ENCODE measurements at places on chromosomes 3 and 15.

- DNase-seq: no peak
Measured at GRCh38 chr15:73001840-73002239, 50.4 kb upstream of the NEO1 start.

- no peak for DNase-seq
Measured at GRCh38 chr15:66021496-66022162, 152.3 kb downstream of the RAB11A start.

GRCh38 chr3:170228093-170228766 is 6.0 kb downstream of the PRKCI start:
- no peak for DNase-seq

DNA sequence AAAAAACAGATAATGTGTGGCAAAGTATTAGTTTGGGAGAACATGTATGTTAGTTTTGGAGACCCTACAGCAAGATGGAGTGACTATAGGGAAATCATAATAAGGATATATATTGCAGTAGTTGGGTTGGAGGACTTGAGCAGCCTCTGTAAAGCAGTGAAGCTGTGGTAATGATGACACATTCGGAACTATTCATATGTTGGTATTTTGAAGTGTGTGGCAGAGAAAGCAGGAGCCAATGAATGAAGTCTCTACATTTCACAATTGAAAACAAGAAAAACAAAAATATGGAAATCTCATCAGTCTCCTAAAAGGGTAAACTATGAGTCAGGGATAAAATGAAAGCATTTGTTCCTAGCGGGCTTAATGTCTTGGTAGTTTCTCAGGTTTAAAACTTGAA is 645.9 kb downstream of the OTOL1 start:
- no peak for DNase-seq

GRCh38 chr3:179410999-179411398 is 40.3 kb downstream of the GNB4 start:
- DNase-seq: no peak

DNA sequence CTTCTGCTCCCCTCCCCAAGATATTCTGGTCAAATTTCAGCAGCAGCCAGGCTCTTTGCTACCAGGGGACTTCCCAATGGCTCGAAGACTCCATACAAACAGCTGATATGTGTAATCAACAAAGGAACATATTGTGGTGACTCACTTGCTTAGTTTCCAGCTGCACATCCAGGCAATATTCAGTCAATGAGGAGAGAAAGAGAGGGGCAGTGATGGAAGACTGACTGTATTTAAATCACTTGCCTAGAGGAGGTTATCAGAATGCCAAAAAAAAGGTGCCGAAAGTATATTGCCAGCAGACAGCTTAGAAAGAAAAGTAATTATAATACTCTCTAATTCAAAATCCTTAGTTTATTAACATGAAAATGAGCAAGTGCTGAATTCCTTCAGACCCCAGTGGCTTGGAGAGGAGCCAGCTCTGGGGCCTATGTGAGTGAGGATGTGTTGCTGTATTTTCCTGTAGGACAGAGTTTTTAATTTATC is 236.5 kb downstream of the LRTM1 start:
- DNase-seq: no peak

GRCh38 chr3:66393333-66394005 is 107.4 kb downstream of the LRIG1 start:
- no peak for DNase-seq

DNA sequence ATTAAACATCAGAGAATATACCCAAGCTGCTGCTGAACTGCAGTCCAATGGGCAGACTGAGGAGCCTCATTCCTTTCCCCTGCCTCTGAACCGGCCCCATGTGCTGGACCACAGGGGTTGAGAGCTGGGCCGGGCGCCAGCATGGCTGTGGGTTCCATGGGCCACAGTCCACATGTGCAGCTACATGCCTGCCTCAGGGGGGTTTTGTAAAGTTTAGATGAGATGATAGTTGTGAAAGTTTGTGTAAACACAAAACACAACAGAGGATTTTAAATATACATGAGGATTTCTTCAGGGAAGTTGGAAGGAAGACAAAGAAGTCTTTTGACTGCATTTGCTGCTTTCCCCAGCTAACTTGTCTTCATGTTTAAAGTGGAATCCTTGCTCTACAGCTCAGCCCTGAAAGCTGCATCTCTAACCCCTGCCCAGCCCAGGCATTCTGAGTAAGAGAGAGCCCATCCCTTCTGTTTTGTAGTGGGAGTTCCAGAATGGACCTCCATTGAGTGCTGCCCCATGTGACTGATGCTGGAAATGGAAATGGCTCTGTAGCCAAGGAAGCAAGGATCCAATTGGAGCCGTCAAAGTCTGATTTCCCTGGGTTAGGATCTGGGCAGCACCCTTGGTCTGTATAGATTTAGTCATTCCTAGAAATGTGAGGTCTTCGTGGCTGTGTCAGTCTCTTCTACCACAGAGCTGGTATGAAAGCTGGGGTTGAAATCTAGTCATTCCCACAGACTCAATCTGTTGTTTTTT is 17.5 kb downstream of the SLC12A8 start:
- DNase-seq: no peak

GRCh38 chr3:169509780-169510692 is 153.5 kb downstream of the MECOM start:
- DNase-seq: no peak

DNA sequence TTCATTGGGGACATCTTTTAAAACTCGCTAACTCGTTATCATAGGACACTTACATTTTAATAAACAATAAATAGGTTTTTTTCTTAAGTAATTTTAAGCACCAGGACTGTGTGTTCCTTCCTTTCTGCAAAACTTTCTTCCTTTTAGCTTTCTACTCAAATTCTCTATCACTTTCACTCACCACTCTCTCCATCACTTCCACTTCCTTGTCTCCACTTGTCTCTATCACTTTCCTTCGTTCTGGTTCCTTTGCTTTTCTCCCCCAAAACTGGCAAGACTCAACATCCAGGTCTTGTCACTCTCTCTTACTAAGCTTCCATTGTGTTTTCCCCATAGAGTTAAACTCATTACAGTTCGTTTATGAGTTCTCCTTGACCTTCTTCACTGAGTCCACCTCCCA is 99.0 kb downstream of the ZPLD1 start:
- DNase-seq: no peak

- DNase-seq: no peak
Measured at GRCh38 chr3:104005815-104006214, 1360.9 kb upstream of the ALCAM start.

DNA sequence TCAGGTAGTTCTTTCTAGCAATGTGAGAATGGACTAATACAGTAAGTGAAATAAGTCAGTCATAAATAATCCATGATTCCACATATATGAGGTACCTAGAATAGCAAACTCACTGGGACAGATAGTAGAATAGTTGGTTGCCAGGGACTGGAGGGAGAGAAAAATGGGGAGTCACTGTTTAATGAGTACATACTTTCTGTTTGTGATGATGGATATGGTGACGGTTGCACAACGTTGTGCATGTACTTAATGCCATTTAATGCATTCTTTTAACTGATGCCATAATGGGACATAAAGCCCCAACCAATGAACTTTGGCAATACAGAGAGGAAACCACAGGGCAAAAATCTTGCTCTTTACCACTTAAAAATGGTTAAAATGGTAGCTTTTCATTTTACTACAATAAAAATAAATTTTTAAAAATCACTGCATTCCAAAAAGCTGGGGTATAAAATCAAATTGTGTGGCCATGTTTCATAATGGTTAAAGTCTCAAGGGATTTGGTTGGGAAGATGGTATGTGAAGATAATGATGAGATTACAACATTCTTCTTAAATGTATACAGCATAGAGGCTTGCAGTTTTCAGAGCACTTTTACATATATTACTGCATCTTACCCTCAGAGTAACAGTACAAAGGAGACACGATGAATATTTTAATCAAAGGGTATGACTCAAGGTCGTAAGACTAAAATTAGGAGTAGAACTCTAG is 45.2 kb downstream of the ADAM10 start:
- no peak for DNase-seq

DNA sequence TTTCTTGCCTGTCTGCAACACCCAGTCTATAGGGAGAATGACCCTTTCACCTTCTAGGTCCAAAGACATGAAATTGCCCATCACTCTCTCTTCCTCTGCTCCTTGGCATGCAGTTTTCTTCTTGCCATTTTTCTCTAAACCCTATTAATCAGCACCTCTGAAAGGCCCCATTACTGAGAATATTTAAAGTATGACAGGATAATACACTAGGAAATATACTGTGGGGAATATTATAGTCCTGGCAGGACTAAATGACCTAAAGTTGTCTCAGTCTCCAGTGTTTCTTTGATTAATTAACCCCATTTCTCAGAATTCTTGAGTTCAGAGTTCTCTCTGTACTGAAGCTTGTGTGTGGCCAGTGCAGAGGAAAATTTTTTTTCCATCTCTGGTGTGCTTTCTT is 730.7 kb downstream of the AGBL1 start:
- no peak for DNase-seq

- no peak for DNase-seq
Measured at GRCh38 chr3:79848876-79849275, 81.1 kb upstream of the ROBO1 start.

- DNase-seq: no peak
Measured at GRCh38 chr15:74451322-74451721, 9.6 kb downstream of the UBL7 start.

DNA sequence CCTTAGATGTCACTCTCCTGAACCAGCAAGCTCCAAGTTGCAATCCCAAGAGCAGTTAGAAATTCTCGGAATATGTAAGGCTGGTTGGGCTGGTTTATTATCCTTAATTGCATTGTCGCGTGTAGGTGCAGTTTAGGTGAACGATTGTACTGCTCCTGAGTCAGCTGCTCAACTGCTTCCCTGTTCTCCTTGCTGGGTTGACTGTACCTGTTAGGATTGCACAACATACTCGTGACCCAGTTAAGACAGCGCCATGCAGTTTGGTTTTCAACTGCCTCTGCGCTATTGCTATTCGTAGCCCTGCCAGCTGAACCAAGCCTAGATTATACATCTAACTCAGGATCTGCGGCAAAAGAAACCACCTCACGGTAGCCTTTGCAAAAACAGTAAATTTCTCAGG is 41.0 kb downstream of the BCL2L10 start:
- no peak for DNase-seq

DNA sequence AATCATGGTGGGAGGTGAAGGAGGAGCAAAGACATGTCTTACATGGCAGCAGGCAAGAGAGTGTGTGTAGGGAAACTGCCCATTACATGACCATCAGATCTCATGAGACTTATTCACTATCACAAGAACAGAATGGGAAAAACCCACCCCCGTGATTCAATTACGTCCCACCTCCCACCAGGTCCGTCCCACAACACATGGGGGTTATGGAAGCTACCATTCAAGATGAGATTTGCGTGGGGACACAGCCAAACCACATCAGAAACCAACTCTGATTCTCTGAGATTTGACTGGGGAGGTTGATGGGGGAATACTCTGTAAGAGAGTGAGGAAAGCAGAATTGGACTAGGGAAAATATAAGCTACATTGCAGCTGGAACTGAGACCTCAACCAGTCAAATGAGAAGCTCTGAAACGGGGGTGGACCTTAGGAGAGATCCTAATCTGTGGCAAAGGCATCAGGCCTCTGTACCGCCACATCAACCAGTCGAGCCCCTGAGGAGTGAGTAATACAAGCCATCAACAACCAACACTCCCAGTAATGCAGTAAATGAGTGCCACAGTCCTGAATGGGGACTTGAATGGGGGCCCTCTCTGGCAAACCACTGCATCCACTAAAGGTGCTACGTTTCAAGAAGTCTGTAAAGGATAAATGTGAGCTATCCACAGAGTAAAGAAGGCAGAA is 207.9 kb upstream of the GADL1 start:
- DNase-seq: no peak

GRCh38 chr15:48244921-48245320 is 38.8 kb downstream of the SLC12A1 start:
- DNase-seq: no peak

- DNase-seq: no peak
Measured at GRCh38 chr3:34202975-34203374, 404.5 kb downstream of the PDCD6IP start.

DNA sequence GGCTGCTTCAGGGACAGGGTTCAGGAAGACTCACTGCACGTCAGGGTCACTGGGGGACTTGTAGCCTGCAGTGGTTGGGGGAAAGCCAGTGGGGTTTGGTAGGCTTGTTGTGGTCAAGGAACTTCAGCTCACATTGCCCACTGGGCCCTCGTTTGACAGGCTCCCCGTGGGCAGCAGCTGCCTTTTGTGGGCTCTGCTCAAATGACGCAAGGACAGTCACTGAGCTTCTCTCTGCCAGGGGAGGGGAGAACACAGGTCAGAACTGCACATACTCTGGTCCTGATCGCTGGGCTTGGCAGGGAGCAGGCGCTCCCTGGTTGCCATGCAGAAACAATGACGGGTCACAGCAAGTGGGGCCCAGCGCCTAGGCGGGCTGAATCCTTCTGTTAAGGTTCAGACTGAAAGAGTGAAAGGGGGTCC is 45.5 kb downstream of the FAM174B start:
- no peak for DNase-seq

DNA sequence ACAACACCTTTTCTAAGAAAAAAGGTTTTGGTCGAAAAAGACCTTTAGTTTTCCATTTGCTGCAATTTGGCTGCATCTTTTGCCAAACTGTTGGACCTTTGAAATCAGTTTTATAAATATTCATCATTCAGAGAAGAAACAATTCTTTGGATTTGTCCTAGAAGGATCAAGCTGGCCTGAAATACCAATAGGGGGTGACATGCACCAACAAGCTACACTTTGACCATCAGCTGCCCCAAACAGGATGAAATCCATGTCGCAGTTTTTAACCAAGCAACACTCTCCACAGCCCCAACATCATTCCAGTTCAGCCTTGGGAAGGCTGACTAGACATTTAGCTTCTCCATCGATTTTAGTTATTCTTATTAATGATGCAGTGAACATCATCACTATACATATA is 9.8 kb downstream of the RPL15 start:
- DNase-seq: no peak

DNA sequence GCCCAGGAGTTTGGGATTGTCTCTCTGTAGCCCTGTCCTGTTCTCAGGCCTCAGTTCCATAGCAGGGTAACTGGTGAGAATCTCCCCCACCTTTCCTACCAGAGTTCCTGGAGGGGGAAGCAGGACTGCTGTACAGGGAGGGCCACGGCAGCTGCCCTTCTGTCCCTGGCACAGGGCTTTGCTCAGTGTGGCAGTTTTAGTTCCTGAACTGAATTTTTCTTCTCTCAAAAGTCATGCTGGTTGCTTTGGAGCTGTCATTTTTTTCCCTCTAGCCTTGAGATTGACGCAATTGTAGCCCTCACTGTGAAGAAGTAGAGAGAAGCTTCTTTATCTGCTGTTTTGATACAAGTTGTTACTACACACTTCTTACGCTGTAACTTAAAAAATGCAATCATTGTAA is 55.5 kb downstream of the TPRG1 start:
- DNase-seq: no peak

DNA sequence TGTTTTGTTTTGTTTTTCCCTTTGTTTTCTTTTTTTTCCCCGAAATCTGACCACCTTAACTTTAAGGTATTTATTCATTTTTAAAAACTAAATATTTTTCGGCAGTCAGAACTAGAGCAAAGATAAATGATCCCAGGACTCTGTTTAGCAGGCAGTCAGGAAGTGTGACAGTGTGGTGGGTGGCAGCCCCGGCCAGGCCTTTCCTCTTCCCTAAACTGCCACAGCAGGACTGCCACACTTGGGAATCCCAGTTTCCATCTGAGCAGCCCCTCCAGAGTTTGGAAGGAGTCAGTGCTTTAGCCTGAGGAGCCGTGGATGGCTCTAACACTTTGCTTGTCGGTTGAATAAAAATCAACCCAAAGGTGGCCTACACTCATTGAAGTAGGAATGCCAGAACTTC is 6.9 kb downstream of the CCRL2 start:
- DNase-seq: no peak

GRCh38 chr3:23830869-23831484 is 25.2 kb downstream of the UBE2E1 start:
- no peak for DNase-seq

- DNase-seq: no peak
Measured at GRCh38 chr15:36024031-36024688, 478.2 kb upstream of the DPH6 start.
